CD4-positive, alpha-beta T cell treated with Interleukin-4 for 1 hour (primary cell): ENCODE measurements at places on chromosomes 6 and 20.

- DNase-seq, result no peak
Observed at GRCh38 chr6:85995339-85996033, 352.8 kb upstream of the SYNCRIP start.

DNA sequence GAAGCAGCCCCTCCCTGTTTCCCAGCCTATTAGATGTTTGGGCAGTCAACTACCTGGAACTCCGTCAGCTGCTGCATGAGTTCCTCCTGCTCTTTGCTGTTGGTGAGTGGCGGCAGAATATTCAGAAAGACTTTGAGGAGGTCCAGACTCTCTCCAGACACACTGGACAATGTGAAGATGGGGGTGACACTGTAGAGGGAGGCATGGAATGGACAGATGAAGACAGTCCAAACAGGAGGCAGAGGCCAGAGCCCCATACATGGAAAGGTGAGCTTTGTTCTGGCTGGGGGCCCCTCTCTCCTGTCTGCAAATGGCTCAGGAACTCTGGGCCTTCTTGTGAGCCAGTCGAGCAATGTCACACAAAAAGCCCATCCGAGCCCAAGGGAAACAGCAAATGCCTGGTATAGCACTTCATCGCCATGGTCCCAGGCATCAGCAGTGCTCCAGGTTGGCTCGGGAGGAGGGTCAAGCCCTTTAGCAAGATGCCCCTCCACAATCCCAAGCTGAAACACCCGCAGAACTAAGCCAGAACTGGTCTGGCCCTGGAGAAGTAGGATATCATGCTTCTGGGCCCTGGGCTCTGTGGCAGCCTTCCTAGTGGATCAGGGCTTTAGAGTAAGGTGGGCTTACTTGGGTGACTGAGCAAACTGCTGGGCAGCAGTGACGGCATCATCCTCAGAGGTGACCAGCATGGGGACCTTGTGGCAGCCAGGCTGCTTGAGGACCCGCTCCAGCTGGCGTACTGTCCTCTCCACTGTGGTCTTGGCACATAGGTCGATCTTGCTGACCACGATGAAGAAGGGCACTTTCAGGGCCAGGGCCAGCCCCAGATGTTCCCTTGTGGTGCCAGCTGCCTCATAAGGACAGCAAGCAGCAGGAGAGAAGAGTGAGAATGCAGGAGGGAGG, 4.9 kb downstream of the GTPBP2 start:
- no peak for DNase-seq

DNA sequence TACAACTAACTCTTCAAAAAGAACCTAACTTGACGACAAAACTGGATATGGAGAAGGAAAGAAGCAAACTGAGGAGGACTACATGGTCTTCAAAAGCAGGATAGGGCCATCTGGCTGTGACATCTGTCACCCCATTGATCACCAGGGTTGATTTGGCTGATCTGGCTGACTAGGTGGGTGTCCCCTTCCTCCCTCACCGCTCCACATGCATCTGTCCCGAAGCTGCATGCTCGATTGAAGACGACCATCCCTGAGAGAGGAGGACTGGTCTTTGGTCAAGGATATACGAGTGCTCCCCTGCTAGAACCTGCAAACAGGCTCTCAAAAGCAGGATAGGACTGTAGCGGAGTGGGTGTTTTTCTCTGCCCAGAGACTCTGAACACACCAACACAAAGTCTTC, 21.7 kb downstream of the CPNE1 start:
- no peak for DNase-seq

- no peak for DNase-seq
Observed at GRCh38 chr20:49507741-49508434, 25.4 kb upstream of the KCNB1 start.
